ENCODE measurements at places on chromosomes 5 and 9.

DNA sequence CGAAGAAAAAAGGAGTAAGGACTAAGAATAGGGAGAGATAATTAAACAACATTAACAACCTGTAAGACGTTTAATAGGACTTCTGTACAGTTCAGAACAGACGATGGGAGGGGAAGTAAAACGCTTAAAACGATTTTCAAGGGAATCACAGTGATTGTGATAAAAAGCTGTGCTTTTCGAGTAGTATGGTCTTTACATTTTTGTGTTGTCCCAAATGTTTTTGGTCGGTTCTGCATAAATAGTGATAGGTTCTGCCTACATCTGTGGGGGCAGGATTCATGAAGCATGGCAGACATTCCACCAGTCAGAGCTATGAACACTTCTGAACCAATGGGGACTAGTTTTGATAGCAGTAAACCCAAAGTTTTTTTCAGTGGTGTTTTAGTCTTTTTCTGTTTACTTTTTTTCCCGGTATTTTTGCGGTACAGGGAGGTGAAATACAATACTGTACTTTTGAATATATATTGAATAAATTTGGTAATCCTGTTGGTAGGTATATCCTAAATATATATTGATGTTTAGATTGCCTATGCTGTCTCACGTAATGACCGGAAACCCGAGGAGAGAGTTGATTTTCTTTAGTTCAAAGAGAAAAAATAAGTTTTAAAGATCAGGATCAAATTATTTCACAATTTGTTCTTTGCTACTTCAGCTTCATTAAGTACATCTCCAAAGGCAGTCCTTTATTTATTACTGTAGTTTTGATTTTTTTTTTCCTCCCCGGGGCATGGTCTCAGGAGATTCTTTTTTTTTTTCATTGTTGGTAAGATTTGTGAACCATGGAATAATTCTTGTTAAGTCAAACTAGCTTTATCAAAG, 1.3 kb downstream of the ERBIN start:
- no peak for DNase-seq

- no peak for DNase-seq
These were observed 521.2 kb downstream of the IRX1 start for GRCh38 chr5:4116834-4117233.

DNA sequence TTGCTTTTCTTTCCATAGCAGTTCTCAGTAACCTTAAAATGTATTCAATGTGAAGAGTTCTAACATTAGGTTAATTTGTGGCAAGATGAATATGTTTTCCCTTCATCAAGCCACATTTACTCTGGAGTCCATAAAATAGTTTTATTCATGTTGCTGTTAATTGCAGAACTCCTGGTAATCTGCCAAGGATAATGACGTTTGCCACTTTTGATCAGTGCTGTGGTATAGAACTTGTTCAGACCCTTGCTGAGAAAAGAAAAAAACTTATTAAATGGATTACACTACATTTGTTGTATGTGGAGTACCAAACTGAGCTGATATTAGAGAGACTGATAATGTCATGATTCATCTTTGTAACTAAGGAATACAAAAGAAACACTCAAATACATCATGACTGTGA, 212.4 kb upstream of the DMAC1 start:
- DNase-seq: no peak

GRCh38 chr9:87285183-87285850, 212.3 kb upstream of the DAPK1 start:
- DNase-seq: no peak

- no peak for DNase-seq
These were observed 89.5 kb downstream of the LMX1B start for GRCh38 chr9:126703002-126703865.

DNA sequence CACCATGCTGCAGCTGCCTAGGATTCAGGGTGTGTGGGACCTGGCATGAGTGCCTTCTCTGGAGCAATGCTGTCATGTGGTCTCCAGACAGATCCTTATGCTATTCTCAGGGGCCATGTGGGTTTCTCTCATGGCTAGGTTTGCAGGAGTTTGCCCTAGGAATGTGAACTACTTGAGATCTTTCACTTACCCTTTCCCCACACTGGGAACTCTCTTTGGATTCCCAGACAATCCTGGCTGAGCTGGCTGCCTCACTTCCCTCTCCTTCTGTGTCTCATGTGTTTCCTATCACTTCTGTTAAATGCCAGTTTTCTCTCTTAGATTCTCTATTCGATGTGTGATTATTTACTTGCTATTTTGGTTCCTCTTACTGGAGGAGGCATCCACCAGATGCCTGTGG, 270.2 kb upstream of the RASA1 start:
- DNase-seq: no peak

GRCh38 chr9:114307899-114308267, 15.0 kb upstream of the ORM1 start:
- no peak for DNase-seq

DNA sequence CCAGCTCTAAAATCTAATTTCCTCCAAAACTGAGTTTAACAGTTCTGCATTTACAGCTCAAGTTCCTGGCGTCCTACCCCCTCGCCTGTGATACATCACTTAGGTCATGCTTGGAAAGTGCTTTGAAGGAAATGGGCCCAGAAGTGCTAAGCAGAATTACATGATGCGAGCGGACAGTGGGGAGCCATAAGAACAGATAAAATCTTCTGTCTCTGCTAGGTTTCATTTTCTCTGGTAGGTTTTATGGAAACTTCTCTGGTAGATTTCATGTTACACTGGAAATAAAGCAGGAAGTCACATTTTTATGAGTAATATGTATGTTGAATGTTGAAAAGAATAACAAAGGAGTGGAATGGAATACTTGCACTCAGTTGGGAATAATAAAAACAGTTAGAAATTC, 138.3 kb downstream of the ZDHHC21 start:
- DNase-seq: no peak

DNA sequence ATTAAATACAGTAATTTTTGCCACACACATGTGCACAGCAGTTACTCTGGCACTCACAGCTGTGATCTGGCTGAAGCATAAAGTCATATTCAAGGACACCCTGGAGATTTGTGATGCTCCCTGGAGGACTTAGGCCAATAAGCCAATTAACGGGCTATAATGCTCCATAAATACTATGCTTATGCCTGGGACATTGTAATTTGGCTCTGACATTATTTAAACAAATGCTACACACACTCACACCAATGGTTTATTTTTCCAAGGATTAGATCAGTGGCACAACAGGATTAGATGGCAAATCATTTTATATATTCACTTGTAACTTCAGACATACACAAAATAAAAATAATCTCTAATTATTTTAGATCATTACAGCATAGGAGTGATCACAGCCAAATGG, 111.2 kb downstream of the LMNB1 start:
- DNase-seq: no peak

Measured in activated CD8-positive, alpha-beta memory T cell treated with anti-CD3 and anti-CD28 coated beads for 48 hours (primary cell).